Islet precursor cell (in vitro differentiated cells): ENCODE measurements at places on chromosomes 4 and X.

GRCh38 chrX:69741721-69742120, 125.8 kb downstream of the EDA start:
- DNase-seq: no peak

GRCh38 chr4:24211856-24212255, 322.0 kb upstream of the PPARGC1A start:
- DNase-seq: no peak

- DNase-seq: no peak
These were observed 712.8 kb downstream of the FAT4 start for GRCh38 chr4:126027601-126028000.

- no peak for DNase-seq
These were observed 34.5 kb upstream of the SLC4A4 start for GRCh38 chr4:71304289-71304850.

GRCh38 chr4:173257732-173258717, 76.1 kb downstream of the HMGB2 start:
- DNase-seq: peak; percentile 83

DNA sequence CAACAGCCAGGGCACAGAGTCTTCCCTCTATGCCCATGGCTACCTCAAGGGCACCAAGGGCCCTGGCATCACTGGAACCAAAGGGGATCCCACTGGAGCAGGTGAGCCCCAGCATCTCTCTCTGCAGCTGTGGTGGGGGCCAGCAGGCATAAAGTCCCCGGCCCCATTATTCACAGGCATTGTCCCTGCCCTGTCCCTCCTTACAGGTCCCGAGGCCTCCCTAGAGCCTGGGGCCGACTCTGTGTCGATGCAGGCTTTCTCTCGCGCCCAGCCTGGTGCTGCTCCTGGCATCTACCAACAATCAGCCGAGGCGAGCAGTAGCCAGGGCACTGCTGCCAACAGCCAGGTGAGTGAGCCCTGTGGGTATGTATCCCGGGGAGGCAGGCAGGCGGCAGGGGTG, 12.3 kb upstream of the UBA1 start:
- DNase-seq: no peak

DNA sequence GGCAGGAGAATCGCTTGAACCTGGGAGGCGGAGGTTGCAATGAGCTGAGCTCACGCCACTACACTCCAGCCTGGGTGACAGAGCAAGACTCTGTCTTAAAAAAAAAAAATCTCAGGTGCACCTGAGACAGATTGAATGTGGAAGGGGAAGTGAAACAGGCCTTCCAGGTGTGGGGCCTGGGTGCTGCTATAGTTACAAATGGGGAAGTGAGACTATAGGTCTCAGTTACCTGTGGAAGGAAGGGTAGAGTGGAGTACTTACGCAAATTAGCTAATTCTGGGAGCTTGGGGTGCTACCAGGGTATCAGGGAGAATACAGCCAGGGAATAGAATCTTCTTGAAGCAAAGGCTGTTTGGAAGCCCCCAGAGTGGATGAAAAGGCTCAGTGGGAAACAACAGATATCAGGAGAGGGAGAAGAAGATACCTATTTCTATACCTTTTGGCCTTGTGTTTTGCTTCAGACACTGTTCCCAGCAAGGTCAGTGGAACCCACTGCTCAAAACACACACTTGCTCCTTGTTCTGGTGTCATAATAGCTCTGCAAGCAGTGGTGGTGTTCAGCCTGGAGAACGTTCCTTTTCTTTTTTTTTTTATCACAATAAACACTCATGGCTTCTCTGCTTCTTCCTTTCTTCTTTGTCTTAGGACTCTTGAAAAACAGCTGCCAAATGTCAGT, 7.0 kb downstream of the CD38 start:
- DNase-seq: no peak

GRCh38 chr4:151000747-151001429, 14.2 kb downstream of the LRBA start:
- DNase-seq: no peak

DNA sequence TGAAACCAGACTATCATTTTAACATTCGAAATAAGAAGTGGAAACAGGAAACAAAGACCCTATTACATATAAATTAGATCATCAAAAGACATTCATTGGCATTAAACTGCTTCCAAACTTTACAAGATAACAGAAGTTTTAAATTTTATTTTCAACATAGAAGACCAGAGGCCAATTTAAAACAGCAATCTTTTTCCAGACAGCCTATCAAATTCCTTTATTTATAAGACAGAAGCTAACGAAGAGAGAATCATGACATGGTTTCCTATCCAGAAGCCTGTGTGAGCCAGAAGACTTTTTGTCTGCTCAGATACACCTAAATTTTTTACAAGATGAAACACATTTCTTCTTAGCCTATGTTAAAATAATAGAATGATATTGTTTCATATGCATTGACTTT, 291.9 kb downstream of the PPP3CA start:
- DNase-seq: no peak

DNA sequence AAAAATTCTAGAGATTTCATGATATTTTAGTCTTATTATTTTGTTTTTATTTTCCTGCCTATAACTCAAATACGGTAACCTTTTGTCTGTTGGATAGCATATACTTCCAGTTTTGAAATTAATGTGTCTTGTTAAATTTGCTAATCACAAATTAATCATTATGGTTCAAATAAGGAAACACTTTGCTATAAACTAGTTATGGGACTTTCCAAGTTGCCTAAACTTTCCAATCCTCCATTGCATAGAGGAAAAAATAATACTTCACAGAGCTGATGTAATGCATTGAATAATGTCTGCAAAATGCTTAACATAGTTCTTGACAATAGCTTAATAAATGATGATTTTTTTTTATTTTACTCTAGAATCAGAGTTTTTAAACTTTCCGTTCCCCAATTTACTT, 4.7 kb downstream of the GUCY1B1 start:
- DNase-seq: no peak

- peak; percentile 65 for DNase-seq
These were observed 102.9 kb downstream of the LIMCH1 start for GRCh38 chr4:41640906-41641305.

- DNase-seq: no peak
These were observed 910.3 kb upstream of the LCORL start for GRCh38 chr4:18931643-18932377.

GRCh38 chr4:10197952-10198351, 81.4 kb upstream of the WDR1 start:
- DNase-seq: no peak

- no peak for DNase-seq
These were observed 104.9 kb downstream of the AMELX start for GRCh38 chrX:11398139-11398538.
